CD8-positive, alpha-beta memory T cell (primary cell): ENCODE measurements at places on chromosomes 13 and 19.

- H3K4me1 ChIP-seq, result peaks cover 7% of the 10 kb centered on the region
- peak within 1 kb of the TSS; percentile 71 for H3K27ac ChIP-seq
- no peaks in the 10 kb centered on the region for H3K27me3 ChIP-seq
- no peaks in the 10 kb centered on the region for H3K36me3 ChIP-seq
- DNase-seq, result peak; percentile 84
Measured at GRCh38 chr19:4867534-4868285, at the start of gene PLIN3. Gene PLIN3, minus strand, starts transcription at chr19:4867667. Its CDS starts 6,273 bp downstream, at chr19:4861394.

DNA sequence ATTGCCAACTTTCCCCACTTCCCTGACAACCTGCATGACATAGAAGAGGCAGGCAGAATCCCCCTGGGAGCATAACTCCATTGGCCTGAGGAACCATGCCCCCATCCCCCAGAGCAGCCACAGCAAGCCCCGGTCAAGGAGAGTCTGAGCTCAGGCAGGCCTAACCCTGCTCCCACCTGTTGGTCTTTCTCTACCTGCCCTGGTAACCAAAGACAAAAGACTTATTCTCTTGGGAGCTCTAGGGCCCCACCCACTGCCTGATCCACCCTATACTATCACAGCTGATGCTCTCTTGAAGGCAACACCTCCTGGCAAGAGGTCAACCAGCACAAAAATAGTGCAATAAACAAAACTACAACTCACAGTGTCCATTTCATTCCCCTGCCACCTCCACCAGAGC, 59.3 kb downstream of the TNFSF13B start:
- H3K27ac ChIP-seq, result no peak overlapping the region
- no peak for DNase-seq
- H3K4me1 ChIP-seq, result peaks cover 5% of the 10 kb centered on the region

- no peak overlapping the region for H3K4me3 ChIP-seq
- H3K4me1 ChIP-seq, result no peaks in the 10 kb centered on the region
- H3K27ac ChIP-seq, result no peak overlapping the region
- no peaks in the 10 kb centered on the region for H3K27me3 ChIP-seq
- H3K36me3 ChIP-seq, result no peaks in the 10 kb centered on the region
Measured at GRCh38 chr13:75993823-75994222, 357.7 kb downstream of the LMO7 start.

- no peaks in the 10 kb centered on the region for H3K4me1 ChIP-seq
- no peak overlapping the region for H3K27ac ChIP-seq
- no peaks in the 10 kb centered on the region for H3K36me3 ChIP-seq
- H3K27me3 ChIP-seq, result no peaks in the 10 kb centered on the region
- no peak for DNase-seq
Measured at GRCh38 chr13:27353166-27353583, 71.2 kb upstream of the GTF3A start.

- H3K36me3 ChIP-seq, result no peaks in the 10 kb centered on the region
- no peak within 1 kb of the TSS for H3K27ac ChIP-seq
- no peak for DNase-seq
- no peaks in the 10 kb centered on the region for H3K4me1 ChIP-seq
- no peak within 1 kb of the TSS for H3K4me3 ChIP-seq
Measured at GRCh38 chr13:96053003-96053703, at the start of gene UGGT2. Gene UGGT2, minus strand, starts transcription at chr13:96053401. Its CDS starts 89 bp downstream, at chr13:96053312.

GRCh38 chr13:101917833-101918661, 465.6 kb downstream of the ITGBL1 start:
- H3K27me3 ChIP-seq, result peaks cover 12% of the 10 kb centered on the region
- no peak overlapping the region for H3K27ac ChIP-seq
- H3K36me3 ChIP-seq, result no peaks in the 10 kb centered on the region
- no peak overlapping the region for H3K4me3 ChIP-seq

GRCh38 chr19:6710273-6711077, 10.0 kb downstream of the C3 start:
- H3K4me1 ChIP-seq, result no peaks in the 10 kb centered on the region
- H3K27ac ChIP-seq, result no peak overlapping the region
- DNase-seq, result no peak
- H3K36me3 ChIP-seq, result no peaks in the 10 kb centered on the region

GRCh38 chr19:3042621-3043267, 13.7 kb upstream of the TLE2 start:
- H3K36me3 ChIP-seq, result no peaks in the 10 kb centered on the region
- no peak overlapping the region for H3K27ac ChIP-seq
- peaks cover 2% of the 10 kb centered on the region for H3K4me1 ChIP-seq

DNA sequence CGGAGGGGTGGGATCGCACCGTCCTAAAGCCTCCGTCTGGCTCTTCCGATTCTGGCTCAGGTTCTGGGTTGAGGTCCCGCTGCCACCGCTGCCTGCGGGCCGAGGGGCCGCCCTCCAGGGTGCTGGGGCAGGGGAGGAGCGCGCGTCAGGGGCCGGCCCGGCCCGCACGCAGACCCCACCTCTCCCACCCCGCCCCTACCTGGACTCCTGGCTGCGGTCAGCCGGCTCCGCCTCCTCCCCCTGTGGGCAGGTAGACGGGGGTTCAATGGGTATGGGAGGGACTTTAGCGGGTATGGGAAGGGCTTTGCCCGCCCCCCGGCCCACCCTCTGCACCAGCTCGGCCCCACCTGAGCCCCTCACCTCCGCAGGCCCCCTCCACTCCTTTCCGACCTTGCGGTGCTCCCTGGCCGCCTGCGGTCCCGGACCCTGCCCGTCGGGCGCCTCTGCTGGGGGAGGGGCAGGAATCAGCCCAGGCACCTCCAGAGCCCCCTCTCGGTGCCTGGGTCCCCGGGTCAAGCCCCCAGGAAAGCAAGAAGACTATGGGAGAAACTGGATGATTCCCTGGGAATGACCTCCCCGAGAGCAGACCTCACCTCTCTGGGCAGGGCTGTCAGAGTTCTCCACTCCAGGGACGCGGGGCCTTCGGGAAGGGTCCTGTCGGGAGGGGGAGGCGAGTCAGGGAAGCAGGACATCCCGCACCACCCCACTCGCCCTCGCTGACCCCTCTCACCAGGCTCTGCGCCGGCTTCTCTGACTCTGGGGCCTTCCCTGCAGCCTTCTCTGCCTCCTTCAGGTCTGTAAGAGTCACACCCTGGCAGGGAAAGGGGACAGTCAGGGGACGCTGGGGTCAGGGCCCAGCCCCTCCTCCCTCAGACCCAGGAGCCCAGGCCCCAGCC, 17.0 kb downstream of the EPS8L1 start:
- no peak for DNase-seq
- no peaks in the 10 kb centered on the region for H3K36me3 ChIP-seq
- H3K4me1 ChIP-seq, result peaks cover 9% of the 10 kb centered on the region
- H3K27ac ChIP-seq, result no peak overlapping the region

DNA sequence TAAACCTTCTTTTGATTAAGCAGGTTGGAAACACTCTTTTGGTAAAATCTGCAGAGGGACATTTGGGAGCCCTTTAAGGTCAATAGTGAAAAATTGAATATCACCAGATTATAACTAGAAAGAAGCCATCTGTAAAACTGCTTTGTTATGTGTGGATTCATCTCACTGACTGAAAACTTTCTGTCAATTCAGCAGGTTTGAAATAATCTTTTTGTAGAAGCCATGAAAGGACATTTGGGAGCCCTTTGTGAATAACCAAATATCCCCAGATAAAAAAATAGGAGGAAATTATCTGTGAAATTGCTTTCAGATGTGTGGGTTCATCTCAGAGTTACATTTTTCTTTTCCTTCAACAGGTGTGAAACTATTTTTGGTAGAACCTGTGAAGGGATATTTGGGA, 1690.7 kb downstream of the UQCRFS1 start:
- no peak for DNase-seq
- no peaks in the 10 kb centered on the region for H3K36me3 ChIP-seq
- H3K27me3 ChIP-seq, result no peaks in the 10 kb centered on the region
- no peaks in the 10 kb centered on the region for H3K4me1 ChIP-seq
- H3K27ac ChIP-seq, result no peak overlapping the region

GRCh38 chr19:40584007-40584406, 7.3 kb downstream of the SHKBP1 start:
- H3K27ac ChIP-seq, result no peak overlapping the region
- H3K4me3 ChIP-seq, result no peak overlapping the region

DNA sequence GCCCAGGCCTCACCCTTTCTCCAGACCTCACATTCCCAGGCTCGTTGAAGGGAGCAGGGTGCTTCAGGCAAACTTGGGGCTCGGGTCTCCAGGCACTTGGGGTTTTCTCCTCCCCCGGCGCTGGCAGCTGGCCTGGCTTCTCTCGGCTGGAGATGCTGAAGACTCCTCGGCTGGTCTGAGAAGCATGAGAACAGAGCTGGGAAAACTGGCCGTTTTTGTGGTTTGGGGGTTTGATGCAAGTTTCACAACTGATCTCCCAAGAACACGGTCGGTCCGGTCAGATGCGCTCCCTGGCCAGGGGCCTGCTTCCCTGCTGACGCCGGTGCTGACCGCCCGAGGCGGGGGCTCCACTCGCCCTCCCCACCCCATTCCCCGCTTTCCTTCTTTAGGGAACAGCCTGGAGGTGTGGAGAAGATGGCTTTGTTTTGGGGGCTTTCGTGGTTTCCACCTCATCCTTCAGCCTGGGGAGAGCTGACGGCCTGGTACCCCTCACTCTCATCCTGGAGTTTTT, 35.3 kb downstream of the CEBPA start:
- DNase-seq, result no peak
- H3K4me3 ChIP-seq, result no peak overlapping the region
- H3K27me3 ChIP-seq, result no peaks in the 10 kb centered on the region
- H3K27ac ChIP-seq, result no peak overlapping the region

GRCh38 chr13:32036757-32037156, 5.2 kb downstream of the FRY start:
- no peaks in the 10 kb centered on the region for H3K27me3 ChIP-seq
- no peaks in the 10 kb centered on the region for H3K36me3 ChIP-seq
- no peak overlapping the region for H3K4me3 ChIP-seq
- no peak overlapping the region for H3K27ac ChIP-seq

GRCh38 chr19:4080473-4080872, 13.8 kb upstream of the ZBTB7A start:
- peaks cover 51% of the 10 kb centered on the region for H3K4me1 ChIP-seq
- no peak overlapping the region for H3K4me3 ChIP-seq
- no peaks in the 10 kb centered on the region for H3K36me3 ChIP-seq

DNA sequence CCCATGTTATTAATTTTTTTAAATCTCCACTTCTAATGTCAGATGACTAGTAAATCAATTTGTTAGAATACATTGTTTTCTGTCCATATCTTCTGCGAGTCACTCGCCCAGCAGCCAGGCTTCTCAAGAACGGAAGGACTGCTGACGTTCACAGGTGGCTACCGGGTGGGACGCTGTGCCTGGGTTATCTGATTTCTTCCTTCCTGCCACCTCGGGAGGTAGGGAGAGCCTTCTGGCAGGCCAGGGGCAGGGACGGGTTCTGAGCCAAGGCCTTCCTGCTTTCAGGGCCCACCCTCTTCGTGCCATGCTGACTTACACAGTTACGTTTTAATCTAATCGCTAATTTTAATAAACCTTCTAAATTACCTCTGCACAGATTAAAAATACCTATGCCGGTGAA, 7.9 kb upstream of the C1QTNF9 start:
- no peak overlapping the region for H3K27ac ChIP-seq
- no peaks in the 10 kb centered on the region for H3K27me3 ChIP-seq
- H3K4me1 ChIP-seq, result no peaks in the 10 kb centered on the region
- H3K36me3 ChIP-seq, result peaks cover 76% of the 10 kb centered on the region
- no peak overlapping the region for H3K4me3 ChIP-seq

GRCh38 chr13:44312834-44313551, 60.6 kb upstream of the SERP2 start:
- DNase-seq, result no peak
- no peak overlapping the region for H3K27ac ChIP-seq
- no peaks in the 10 kb centered on the region for H3K4me1 ChIP-seq
- no peaks in the 10 kb centered on the region for H3K36me3 ChIP-seq

DNA sequence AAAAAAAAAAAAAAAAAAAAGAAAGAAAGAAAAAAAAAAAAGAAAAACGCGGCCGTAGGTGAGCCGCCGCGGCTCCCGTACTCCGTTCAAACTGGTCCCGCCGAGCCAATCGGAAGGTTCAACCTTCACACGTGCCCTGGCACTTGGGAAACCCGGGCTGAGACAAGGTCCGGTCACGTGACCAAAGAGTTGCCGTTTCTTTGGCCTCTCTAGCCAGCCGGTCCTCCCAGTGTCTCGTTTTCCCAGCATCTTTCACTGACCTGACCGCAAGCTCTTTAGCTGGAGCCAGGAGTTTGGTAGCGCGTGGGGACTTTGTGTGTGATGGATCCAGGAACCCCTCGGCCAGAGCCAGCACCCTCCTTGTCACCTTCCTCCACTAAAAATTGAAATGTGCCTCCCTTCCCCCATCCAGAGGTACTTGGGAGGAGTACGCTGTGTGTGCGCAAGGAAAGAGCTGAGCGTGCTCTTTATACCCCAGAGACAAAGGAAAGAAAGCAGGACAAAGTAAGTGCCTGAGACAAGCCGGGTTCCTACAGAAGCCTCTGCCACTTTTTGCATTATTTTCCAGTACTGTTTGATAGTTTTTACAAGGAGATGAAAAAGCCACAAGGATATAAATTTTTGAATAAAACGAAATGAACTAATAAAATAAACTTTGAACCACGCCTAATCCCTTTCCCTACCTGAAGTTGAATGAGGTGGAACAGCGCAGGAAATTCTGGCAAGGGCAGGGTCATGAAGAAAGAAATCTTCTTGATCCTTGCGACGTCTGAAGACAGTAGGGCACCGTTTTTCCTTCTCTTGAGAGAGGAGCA, 959 bp downstream of the TNPO2 start:
- peak; percentile 91 for DNase-seq
- peak overlapping the region; percentile 60 for H3K27ac ChIP-seq
- no peaks in the 10 kb centered on the region for H3K27me3 ChIP-seq
- peaks cover 17% of the 10 kb centered on the region for H3K4me1 ChIP-seq

- no peak overlapping the region for H3K4me3 ChIP-seq
- H3K36me3 ChIP-seq, result no peaks in the 10 kb centered on the region
- no peak overlapping the region for H3K27ac ChIP-seq
- H3K4me1 ChIP-seq, result no peaks in the 10 kb centered on the region
- no peak for DNase-seq
Measured at GRCh38 chr13:99133848-99134247, 66.8 kb upstream of the UBAC2 start.

GRCh38 chr13:34411894-34412293, 530.2 kb upstream of the NBEA start:
- no peaks in the 10 kb centered on the region for H3K36me3 ChIP-seq
- no peak overlapping the region for H3K4me3 ChIP-seq
- no peaks in the 10 kb centered on the region for H3K4me1 ChIP-seq
- no peak for DNase-seq
- H3K27ac ChIP-seq, result no peak overlapping the region
